ENCODE measurements at places on chromosomes 4 and X.

- no peak for DNase-seq
Measured at GRCh38 chrX:13168269-13168668, 123.8 kb upstream of the FAM9C start.

GRCh38 chrX:121307449-121307848, 260.0 kb downstream of the GLUD2 start:
- no peak for DNase-seq

DNA sequence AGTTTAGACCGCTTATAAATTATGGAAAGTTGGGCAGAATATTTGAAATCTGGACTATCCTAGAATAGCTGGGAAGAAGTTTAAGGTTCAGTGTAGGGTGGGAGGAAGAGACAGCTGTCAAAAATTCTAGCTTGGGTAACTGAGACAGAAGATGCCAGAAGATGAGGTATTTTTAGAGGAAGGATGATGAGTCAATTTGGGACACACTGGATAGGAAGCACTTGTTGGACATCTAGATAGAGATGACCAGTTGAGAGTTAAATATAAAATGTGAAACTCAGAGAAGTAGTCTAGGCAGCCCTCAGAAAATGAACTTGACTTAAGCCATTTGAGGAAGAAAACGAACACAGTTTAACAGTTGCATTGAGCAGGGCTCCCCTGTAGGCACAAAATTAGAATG, 137.9 kb upstream of the MAP9 start:
- DNase-seq = no peak

GRCh38 chr4:69760455-69760854, at the start of gene SULT1B1:
Gene SULT1B1, minus strand, starts transcription at chr4:69760620. Its CDS starts 5,403 bp downstream, at chr4:69755217.
- peak; percentile 91 for DNase-seq

GRCh38 chrX:81586096-81586495, 384.2 kb downstream of the SH3BGRL start:
- no peak for DNase-seq

DNA sequence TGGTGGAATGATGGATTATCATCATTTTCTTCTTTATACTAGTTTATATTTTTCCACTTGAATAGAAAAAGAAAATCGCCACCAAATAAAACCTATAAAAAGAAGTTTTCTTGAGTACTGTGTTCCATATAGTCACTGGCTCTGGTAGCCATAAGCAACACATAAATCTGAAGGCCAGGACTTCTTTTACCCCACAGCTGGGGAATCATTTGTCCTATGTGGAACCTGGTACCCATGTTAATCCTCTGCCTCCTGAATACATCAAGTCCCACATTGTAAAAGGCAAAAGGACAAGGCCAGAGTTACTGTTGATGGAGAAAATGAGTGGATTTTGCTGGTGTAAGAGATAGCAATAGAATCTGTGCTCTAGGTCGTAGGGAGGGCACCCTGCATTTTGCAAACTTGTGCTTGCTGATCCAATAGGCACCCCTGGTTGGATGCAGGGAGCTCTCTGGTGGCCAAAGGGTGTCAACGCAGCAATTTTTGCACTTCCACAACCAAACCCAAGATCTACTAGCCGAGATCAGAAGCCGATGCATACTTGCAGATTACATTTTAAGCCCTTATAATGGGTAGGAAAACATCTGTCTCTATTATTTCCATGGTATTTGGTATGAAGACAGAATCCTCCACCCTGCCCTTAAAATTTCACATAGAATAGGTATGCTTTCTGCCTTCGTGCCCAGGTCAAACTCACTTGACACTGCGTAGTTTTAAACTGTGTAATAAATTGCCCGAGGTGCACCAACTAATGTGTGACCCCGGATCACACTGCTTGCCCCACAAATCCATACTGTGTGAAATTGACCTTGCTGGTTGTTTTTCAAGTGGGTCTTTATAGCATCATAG, 146.2 kb upstream of the SCML1 start:
- DNase-seq = peak; percentile 70

DNA sequence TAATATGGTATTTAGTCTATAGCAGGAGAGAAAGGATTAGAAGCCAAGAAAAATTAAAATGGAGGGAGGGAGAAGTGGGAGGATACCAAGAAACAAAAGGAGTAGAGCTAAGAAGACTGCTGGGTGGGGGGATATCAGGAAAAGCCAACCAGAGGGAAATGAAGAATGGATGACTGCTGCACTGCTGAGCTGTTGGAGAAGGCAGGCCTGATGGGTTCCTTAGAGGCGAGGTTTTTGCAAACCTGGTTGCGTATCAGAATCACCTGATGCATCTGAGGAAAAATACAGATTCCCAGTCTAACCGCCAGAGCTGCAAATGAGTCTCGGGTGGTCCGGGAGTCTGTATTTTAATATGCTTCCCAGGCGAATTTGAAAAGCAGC, 1.5 kb downstream of the PGRMC1 start:
- peak; percentile 7 for DNase-seq
